ENCODE measurements at places on chromosomes 2 and 18. TPM values are rescaled to one million over a fixed set of nuclear protein-coding genes. Genes with fewer than 3 reads are reported as not detected.

DNAJC5G gene
- not detected for total RNA-seq

KLHL30 gene
- not detected for total RNA-seq

HOXD13 gene
- not detected for total RNA-seq

MBP gene
- total RNA-seq = 45.9 TPM

ABHD1 gene
- 0.44 TPM for total RNA-seq

SCG2 gene
- not detected for total RNA-seq

KRTCAP3 gene
- total RNA-seq = 7.4 TPM

DNA sequence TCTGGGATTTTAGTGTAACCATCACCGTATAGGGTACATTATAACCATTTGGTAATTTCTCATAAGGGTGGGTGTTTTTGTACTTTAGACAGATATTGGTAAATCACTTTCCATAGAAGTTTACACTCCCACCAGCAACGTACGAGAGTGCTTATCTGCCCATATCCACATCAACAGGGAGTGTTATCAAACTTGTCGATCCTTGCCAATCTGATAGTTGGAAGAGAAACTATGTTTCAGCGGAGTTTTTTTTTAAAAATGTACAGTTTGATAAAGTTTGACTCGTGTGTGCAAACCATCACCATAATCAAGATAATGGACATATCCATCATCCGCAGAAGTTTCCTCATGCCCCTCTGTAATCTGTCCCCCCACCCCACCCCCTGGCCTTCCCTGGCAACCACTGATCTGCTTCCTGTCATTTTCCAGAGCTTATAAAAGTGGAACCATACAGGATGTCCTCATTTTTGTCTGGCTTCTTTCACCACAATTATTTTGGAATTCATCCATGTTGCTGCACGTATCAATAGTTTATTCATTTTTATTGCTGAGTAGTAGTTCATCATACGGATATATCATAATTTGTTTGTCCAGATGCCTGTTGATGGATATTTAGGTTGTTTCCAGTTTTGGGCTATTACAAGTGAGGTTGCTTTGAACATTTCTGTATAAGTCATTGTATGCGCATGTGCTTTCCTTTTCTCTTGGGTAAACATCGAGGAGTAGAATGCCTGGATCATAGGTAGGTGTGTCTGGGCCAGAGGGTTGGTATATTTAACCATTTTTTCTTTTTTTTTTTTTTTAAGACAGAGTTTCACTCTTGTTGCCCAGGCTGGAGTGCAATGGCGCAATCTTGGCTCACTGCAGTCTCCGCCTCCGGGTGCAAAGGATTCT is 18.6 kb downstream of the GLI2 start:
- DNase-seq = no peak

- DNase-seq = no peak
These were observed 61.7 kb upstream of the EPC2 start for GRCh38 chr2:148582679-148583511.

GRCh38 chr18:3356614-3357013 is 93.4 kb upstream of the TGIF1 start:
- no peak for DNase-seq

- DNase-seq = no peak
These were observed 60.2 kb downstream of the TMEM247 start for GRCh38 chr2:46539327-46540276.

- DNase-seq = no peak
These were observed 21.5 kb downstream of the RPL37A start for GRCh38 chr2:216520112-216520511.

- peak; percentile 70 for DNase-seq
These were observed 123.9 kb upstream of the SLC1A4 start for GRCh38 chr2:64865073-64865830.

DNA sequence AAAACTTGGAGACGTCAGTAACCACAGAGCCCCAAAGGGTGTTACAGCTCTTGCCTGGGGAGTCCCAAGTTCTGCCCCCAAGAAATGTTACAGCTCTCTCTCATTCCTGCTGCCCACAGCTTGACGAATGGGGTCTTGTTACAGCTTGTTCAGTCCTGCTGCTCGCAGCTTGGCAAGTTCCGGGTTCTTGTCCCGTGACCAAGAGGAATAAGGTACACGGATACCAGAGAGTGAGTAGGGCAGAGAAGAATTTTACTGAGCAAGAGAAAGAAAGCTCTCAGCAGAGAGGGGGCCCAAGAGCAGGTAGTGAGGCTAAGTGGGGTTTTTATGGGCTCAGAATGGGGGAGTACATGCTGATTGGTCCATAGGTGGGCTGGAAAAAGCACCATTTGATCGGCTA is 27.2 kb downstream of the SLC39A6 start:
- no peak for DNase-seq

- DNase-seq = no peak
These were observed 236.8 kb downstream of the DYSF start for GRCh38 chr2:71689968-71690834.

- DNase-seq = no peak
These were observed 80.8 kb downstream of the DNER start for GRCh38 chr2:229633556-229633955.

All from activated naive CD8-positive, alpha-beta T cell treated with anti-CD3 and anti-CD28 coated beads for 36 hours (primary cell).